GF-D8 (cell line): ENCODE measurements at places on chromosomes 3 and 15.
A peak's percentile ranks its signal among the peaks of the same experiment; 100 is the strongest.

DNA sequence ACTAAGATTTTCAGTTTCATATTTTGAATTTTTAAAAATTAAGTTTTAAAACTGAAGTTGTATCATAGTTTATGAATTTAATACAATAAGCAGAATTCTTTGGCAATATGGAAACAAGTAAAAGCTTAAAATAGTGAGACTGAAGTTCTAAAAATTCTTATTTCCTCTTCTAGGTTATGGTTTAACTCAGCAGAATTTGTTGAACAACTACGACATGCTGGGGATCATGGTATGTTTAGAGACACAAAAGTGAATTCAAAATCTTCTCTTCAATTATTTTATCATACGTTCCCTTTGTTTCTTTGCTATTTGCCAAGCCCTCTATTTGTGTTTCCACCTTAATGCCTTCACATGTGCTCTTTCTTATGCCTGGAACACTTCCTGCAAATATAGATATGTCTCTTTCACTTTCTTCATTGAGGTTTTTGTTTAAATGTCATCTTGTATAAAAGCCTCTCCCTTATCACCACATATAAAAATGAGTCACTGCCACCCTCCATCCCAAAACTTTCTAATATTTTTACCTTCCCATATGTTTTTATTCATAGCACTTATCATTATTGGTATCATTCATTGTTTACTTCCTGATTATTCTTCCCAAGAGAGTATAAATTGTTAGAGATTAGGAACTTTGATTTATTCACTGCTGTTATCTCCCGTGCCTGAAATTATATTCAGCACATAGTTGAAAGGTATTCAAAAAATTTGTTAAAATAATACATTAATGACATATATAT, 6.4 kb downstream of the SUCNR1 start:
- no peak for DNase-seq

GRCh38 chr3:126125781-126126251, 41.9 kb upstream of the SLC41A3 start:
- DNase-seq: no peak

- no peak for DNase-seq
Observed at GRCh38 chr3:88584451-88584850, 434.7 kb downstream of the C3orf38 start.

- DNase-seq: no peak
Observed at GRCh38 chr3:133424937-133425869, 25.3 kb downstream of the BFSP2 start.

GRCh38 chr15:51668446-51668845, 12.9 kb upstream of the SCG3 start:
- no peak for DNase-seq

GRCh38 chr3:136954251-136954650, 3.5 kb upstream of the IL20RB start:
- no peak for DNase-seq

DNA sequence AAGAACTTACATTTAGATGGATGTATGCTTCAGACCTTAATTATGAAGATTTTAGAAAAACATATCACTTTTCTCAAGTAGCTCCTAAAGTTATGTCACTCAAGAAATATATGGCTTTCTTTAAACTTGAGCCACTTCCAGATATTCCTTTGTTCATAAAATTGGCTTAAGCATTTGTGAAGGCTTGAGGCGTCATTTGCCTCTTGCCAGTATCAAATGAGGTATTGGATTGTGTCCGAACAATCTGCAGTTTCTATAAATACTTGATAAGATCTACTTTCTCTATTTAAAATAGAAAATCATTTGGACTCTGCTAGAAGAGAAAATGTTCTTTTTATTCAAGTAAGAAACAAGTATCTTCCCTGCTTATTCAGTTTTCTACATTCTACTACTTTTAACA, 102.6 kb downstream of the RSL24D1 start:
- no peak for DNase-seq

- DNase-seq: peak; percentile 15
Observed at GRCh38 chr15:52019394-52020220, 588 bp downstream of the MAPK6 start.

DNA sequence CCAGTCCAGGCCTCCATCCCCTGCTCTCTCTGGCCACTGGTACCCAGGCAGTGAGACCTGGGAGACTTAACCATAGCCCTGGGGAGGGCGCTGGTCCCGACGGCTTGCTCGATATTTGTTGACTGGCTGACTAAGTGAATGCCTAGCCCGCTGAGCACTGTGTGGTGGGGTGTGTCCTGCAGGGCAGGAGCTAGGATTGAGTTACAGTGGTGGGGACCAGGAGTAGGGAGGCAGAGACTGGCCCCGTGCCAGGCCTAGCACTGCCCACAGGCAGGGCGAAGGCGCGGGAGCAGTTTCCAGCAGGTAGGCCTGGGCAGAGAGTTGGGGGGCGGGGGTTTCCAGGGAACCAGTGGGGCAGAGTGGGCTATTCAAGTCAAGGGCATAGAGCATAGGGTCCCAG, at the start of gene VILL:
VILL (plus strand) TSS at position 260 of the 400 bp plus-strand sequence. CDS start 2,887 bp downstream, outside the sequence.
- DNase-seq: no peak

DNA sequence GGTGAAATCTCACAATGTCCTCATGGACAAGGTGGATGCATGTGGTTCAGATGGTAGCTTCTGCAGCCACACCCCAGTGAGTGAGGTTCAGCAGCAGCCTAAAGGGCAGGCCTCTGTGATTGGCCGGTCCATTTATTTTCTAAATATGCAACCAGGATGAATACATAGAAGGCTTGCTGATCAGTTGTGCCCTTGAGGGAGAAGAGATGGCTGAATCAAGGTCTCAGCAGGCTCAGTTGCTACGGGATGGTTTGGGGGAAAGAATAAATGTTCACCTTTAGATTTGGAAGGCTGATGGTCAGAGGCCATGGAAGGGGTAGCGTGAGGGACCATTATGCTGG, 53.7 kb upstream of the FGD5 start:
- no peak for DNase-seq

- DNase-seq: no peak
Observed at GRCh38 chr3:13161771-13162535, 88.7 kb upstream of the IQSEC1 start.

- DNase-seq: no peak
Observed at GRCh38 chr3:41202075-41202833, 2.9 kb downstream of the CTNNB1 start.

DNA sequence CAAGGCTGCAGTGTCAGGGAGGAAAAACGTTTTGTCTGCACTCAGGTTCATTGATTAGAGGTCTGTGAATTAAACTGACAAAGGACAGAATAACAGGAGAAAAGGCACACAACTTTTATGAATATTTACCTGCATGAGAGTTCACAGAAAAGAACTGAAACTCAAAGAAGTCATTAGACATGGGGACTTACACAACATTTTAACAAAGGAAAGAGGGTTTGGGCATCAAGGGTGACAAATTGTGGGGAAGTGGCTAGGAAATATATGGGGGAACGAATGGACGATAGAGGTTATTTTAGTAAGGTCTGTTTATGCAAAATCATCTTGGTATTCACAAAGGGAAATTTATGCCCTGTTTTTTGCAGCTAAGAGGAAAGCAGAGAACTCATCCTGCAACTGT, 65.6 kb upstream of the C15orf39 start:
- no peak for DNase-seq

DNA sequence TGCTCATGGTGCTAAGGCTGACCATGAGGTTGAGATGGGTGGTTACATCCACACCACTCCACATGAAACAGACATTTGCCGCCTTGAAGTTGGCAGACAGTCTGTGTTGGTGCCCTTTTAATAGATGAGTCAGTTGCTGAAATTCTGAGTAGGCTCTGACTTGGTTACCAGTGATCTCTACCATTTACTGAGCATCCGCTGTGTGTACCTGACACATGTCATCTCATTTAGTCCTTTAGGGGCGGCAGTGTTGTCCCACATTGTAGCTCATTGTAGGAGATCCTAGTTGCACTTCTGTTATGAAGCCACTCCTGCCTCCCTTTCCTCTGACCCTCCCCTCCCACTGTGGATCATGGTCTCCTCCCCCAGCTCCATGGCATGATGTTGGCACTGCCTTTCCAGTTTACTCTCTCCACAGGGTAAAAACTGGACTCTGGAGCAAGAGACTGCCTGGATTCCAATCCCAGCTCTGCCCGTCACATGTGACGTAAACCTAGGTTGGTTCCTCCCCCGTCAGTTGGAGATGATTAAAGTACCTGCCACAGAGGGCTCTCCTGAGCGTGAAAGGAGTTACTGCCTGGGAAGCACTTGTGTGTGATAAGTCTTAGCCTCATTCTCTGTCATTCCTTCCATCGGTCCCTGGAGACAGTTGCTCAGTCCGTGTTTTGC, 21.6 kb downstream of the SLCO3A1 start:
- no peak for DNase-seq

DNA sequence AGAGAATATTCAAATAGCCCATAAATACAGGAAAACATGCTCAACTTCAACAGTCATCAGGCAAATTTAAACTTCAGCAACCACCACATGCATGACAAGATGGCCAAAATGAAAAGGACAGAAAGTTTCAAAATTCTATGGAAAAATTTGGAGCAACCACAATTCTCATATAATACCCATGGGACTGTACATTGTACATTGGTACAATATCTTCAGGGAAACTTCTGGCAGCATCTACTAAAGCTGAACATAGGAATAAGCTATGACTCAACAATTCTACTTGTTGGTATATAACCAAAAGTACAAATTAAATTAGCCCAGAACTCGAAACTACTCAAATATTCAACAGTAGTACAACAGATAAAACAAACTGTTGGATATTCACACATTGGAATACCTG, 847.6 kb downstream of the TBL1XR1 start:
- no peak for DNase-seq
